NCI-H1694 treated with DMSO at 0.1 percent for 48 hours (cell line): ENCODE measurements at places on chromosomes 5 and 9.
A peak's percentile ranks its signal among the peaks of the same experiment; 100 is the strongest.

DNA sequence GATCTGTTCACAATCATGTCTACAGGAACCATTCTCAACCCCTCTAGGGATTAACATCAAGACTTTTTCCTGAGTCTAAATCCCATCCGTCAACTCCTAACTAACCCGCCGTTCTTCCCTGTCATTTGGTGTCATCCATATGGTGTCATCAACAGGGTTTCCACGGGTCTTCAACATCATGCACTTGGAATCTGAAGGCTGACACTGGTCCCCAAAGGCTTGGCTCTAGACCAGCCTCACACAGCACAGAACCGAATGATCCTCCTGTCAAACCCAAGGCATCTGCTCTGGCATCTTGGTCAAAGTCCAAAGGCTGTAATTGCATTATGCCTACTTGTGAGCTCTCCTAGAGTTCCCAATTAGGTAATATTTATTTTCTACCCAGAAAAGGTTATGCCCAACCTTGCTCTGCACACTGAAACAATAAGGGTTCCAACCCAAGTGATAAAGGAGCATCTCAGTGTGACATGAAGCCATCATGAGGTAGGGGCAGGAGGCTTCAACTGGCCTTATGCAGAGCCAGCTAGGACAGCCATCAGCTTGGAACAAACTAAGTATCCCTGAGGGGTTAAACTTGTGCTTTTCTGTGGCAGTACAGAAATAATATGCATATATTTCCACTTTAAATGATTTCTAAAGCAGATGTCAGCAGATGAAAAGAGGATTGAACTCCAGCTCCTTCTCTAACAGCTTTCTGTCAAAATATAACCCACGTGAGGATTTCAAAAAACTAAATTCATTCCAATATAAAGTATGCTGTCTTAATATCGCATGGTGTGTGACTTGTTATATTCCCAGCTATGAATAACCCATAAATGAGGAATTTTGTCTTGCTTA lies 13.9 kb downstream of the ENC1 start:
- DNase-seq = no peak

- no peak for DNase-seq
These were observed 9.3 kb downstream of the OR1N2 start for GRCh38 chr9:122562134-122562760.

DNA sequence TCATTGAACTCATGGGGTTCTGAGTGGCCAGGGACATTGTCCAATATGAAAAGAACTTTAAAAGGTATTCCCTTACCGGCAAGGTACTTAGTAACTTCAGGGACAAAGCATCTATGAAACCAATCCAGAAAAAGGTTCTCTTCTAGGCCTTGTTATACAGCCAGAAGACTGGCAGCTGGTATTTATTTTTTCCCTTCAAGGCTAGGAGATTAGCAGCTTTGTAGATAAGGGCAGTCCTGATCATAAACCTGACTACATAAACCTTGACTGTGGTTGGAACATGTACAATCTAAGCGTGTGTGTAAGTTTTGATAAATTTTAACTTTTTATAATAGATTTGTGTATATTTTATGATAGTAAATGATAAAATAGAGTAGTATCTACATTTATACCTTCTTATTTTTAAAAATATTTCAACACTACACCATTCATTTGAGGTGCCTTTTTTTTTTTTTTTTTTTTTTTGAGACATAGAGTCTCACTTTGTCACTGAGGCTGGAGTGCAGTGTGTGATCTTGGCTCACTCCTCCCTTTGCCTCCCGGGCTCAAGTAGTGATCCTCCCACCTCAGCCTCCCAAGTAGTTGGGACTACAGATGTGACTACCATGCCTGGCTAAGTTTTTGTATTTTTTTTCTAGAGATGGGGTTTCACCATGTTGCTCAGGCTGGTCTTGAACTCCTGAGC lies 24.5 kb downstream of the RANBP17 start:
- DNase-seq = no peak

DNA sequence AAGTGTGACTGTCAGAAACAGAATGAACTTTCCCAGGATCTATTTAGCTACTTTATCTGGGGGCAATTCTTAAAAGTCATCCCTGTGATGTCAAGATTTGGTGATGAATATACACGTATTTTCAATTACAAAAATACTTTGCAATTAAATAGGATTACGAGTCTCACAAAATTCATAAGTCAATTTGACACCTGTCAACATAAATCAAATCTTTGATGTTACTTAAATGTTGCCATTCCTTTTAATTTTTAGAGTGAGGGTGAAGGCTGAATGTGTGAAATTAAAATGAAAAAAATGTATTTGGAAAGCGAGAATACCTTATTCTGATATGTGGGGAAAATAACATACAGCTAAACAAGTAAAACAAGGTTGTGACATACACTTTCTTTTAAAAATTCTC lies 202.9 kb downstream of the EPB41L4A start:
- no peak for DNase-seq

DNA sequence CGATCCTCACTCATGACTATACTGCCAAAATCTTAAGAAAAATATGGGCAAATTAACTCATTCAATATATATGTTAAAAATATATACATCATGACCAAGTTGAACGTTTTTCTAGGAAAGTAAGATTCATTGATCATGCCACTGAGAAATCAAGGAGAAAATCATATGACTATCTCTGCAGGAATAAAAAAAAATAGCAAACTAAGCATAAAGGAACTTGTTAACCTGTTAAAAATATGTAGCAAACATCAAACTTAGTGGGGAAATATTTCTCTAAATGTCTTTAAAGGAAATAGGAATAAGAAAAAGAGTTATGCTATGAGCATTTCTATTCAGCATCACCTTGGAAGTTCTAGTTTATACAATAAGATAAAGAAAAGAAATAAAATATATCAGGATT lies 302.4 kb downstream of the GLIS3 start:
- DNase-seq = no peak

GRCh38 chr5:170788626-170789304 lies 5.2 kb downstream of the GABRP start:
- DNase-seq = peak; percentile 51

GRCh38 chr9:136455043-136456002 lies 15.7 kb upstream of the INPP5E start:
- DNase-seq = no peak

DNA sequence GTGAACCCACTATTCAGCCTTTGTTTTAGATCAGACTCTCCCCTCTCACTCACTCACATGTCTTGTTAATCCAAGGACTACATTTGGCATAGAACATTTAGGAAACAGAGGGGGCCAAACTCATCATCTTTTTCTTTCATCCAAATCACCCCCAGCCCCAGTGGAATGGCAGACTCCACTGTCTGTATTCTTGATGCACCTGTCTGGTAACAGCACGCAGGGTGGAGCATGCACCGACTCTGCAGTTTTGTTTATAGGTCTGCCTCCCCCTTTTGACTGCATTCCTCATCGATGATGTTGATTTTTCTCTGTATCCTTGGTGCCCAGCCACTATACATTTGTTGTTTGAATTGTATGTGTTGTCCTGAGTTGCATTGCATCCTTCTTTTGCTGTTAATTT lies 66.0 kb downstream of the ANGPTL2 start:
- DNase-seq = no peak

- DNase-seq = no peak
These were observed 4.9 kb upstream of the SCGB3A1 start for GRCh38 chr5:180596115-180596667.

DNA sequence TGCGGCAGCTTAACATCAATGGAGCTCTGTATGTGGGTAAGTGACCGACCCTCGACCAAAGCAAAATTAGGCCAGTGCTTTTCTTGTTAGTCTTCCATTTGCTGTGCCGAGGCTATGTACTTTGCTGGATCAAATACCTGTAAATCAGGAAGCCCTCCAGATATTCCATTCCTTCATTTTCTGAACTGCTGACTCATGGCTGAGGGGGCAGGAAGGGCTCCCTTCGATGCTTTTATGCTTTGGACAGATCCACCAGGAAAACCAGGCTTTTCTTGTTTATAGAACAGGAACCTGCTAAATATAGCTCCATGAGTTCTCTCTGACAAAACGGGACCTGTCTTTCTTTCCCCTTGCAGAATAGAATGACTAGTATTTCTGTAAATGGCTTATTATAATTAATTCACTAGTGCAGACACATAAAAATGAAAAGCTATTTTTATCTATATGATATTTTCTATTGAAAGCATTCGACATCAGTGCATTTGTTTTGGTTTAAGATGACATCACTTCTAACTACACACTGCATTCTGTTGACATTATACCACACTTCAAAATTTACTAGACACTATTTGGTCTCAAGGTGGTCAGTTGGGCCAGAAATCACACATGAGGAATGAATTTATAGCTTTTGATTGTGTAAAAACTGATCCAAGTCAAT lies 93.3 kb downstream of the LIFR start:
- DNase-seq = no peak

DNA sequence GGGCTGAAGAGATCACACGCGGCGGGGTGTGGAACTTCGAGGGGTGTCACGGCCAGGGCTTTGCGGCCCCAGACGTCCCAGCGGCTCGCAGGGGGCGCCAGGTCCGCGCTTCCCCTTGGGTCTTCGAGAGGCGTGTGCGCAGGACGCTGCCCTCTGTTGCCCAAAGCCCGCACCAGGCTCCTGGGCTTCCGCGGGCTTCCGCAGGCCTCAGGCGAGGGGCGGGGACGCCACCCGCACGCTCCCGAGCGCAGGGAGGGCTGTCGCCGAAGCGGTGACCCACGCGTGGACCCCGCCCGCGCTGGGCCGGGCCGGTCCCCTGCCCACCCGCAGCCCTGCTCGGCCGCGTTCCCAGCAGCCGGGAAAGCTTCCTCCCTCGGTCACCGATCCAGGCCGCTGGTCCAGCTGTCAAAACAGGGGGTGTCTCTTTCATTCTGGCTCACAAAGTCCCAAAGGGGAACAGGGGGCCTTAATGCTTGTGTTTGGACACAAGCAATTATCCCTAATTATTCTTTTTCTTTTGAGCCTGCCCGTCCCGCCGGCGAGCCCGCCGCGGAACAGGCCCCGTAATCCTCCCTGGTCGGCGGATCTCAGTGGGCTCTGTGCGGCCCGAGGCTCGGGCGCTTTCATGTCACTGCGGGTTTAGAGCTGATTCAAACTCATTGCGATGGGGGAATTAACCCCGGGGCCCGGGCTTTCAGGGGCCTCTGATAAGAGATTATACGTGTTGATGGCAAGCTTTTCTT lies 60.6 kb downstream of the TMEM174 start:
- DNase-seq = no peak

- no peak for DNase-seq
These were observed 7.6 kb downstream of the TTC39B start for GRCh38 chr9:15299374-15299939.

DNA sequence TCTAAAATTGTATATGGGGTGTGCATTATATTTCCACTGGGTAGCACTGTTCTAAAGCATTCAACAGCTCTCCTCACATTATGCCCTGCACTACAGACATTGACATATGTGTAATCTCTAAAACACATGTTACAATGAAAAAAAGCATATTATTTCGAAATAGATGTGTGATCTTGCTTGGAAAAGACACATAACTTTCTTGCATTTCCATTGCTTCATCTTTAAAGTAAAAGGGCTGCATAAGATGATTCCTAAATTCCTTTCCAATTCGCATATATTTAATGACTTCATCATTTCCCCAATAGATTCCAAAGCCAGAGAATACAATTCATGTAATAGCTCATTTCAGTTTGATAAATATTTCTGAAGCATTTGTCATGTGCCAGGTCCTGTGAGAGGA lies 566.9 kb downstream of the PDE4D start:
- no peak for DNase-seq

- DNase-seq = no peak
These were observed 160.0 kb upstream of the GNA14 start for GRCh38 chr9:77807846-77808750.

DNA sequence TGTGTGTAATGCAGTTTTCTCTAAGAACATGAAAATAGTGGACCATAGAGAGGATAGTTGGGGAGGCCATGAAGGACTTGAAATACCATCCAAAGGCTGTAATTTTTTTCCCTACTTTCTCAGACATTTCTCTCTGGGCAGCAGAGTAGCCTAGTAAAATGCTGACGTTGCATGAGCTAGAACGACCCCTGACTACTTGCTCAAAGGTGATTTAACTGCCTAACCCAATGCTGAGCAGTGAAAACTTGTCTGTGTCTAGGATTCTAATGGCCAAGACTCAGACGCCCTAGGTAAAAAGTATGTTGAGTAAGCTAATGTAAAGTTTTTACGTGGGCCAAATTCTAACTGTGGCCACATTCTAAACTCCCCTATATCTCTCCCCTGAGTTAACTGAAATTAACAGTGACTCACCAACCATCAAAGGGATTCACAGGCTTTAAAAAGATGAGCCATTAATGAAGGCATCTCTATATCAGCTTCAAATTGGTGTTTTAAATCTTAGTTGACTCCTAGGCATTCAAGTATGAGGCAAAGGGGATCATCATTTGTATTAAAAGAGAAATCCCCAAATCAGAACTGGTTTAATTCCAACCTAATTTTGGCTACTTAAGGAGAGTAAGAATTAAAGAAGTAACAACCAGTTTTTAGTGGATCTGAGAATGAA lies 121.0 kb upstream of the GAS1 start:
- no peak for DNase-seq

- DNase-seq = peak; percentile 23
These were observed 1.1 kb upstream of the DNAJB5 start for GRCh38 chr9:34988218-34989002.

DNA sequence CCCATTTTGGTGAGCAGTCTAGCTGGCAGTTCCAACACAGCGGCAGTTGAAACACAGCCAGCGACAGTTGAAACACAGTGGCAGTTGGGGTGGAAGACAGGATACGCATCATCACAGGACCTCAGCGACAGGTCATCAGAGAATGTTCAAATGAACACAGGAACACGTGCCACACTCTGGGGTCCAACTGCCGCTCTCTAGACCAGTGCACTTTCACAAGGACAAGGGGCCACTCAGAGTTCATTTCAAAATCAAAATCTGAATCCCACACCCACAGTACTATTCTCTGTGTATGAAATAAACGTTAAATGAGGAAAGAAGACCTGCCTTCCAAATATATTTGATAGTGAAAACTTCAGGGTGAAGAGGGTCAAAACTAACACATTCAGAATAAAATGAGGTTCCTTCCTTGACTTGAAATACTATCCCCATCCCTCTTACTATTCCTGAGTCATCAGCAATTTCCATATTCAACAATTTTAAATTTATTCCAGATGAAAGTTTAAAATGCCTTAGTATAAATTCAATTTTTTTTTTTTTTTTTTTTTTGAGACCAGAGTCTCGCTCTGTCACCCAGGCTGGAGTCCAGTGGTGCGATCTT lies 53.0 kb upstream of the SIMC1 start:
- DNase-seq = peak; percentile 75

DNA sequence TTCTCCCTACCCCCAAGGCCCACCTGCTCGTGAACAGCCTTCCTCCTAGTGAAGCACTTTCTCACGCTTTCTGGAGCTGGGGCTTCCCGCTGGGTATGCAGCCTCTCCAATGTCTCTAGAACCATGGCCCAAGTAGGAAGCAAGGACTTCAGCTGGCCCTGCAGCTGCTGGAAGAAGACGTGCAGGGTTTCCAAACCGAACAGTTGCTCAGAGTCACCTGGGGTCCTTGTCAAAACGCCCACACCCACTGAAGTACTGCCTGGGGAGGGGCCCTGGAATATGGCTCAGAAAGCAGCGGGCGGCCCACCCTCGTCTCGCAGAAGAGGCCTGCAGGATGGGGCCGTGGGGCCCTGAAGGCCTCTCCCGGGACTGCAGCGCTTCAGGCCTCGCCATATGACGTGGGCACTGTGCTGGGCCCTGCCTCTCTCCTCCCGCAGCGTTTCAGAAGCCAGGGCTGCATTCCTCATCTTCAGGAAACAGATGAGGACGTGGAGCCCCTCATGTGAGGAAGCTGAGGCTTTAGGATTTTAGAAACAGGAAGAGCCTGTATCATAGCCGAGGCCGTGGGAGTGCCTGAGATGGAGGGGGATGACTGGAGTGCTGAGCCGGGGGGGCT lies 116.0 kb upstream of the LMX1B start:
- DNase-seq = no peak

GRCh38 chr5:173771725-173772383 lies 116.3 kb upstream of the CPEB4 start:
- DNase-seq = no peak
